Cortex of kidney (tissue), 1 donor: ENCODE measurements at places on chromosomes 1 and 21.

DNA sequence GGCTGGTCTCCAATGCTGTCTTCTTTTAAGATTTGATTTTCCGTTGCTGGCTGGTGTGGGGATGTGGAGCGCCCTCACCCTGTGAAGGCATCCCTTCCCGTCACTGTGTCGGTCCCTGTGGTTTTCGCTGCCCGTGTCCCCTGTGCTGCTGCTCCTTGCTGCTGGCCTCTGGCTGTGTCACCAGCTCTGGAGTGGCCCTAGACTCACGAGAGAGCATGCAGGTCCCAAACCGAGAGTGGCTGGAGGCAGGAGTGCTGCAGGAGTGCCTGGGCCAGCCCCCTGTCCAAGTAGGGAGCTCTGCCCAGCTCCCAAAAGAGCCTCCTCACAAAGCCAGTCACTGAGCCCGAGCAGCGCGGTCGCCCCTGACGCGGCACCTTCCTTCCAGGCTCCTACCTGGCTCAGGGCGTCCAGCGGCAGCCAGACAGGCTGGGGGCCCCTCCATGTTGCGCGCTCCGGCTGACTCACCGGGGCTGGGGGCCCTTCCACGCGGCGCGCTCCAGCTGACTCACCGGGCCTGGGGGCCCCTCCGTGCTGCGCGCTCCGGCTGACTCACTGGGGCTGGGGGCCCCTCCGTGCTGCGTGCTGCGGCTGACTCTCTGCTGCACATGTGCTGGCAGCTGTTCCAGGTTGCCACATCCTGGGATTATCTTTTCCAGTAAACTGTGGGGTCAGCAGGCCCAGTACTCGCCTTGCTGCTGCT lies 106.7 kb upstream of the COL6A1 start:
- no peak for DNase-seq

- no peak for DNase-seq
Measured at GRCh38 chr1:231084353-231084752, 44.3 kb upstream of the FAM89A start.

DNA sequence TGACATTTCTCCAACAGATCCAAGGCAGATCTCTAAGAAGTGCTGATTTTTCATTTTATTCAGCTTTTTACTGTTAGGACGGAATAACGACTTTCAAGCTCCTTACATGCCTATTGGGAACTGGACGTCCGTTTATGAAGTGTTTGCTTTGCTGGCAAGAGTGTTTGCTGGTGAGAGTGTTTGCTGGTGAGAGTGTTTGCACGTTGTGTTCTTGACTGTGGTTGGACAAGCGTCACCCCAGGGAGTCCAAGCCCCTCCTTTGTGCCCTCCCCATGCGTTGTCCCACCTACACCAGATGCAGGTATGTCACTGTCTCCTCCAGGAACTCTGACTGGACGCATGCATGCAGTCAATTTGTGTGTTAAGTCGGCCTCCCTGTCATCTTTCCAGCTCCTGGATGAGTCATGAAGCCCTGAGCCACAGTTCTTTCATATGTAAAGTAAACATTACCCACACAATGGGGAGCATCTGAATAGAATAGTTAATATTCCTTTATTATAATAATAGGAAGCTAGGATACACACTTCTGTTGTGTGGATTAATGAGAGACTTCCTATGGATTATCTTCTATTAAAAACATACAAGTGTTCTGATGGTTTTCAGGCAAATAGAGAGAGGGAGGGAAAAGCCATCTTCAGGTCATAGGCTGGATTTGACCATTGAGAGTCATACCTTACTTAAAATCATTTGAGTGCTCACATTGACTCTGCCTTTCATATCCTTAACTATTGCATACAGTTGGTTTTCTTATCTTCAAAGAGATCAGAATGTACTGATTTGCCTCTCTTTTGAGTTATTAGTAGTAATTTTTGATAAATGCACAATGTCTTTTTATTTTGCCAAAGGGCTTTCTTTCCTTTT lies 119.2 kb downstream of the GALNT2 start:
- DNase-seq = no peak

DNA sequence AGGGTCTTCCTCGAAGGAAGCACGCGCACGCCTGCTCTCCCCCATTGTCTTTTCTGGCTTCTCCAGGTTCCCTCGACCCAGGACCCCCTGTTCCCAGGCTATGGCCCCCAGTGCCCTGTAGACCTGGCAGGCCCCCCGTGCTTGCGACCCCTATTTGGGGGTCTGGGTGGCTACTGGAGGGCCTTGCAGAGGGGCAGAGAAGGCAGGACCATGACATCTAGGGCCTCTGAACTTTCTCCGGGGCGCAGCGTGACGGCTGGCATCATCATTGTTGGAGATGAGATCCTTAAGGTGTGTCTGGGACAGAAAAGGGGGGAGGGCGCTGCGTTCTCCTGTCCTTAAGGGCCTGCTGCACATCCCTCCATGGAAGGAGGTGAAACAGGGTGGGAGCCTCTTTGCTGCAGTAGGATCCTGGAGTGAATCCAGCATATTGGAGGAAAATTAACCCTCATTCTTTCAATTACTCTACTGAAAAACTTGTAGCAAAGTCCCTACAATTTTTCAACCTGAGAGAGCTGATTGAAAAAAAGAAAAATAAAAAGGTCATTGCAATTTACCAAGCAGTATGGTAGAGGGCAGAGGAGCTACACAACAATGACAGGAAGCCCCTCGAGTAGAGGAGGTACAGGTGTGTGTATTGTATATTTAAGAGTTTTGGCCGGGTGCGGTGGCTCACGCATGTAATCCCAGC lies 777 bp downstream of the FLAD1 start:
- no peak for DNase-seq

DNA sequence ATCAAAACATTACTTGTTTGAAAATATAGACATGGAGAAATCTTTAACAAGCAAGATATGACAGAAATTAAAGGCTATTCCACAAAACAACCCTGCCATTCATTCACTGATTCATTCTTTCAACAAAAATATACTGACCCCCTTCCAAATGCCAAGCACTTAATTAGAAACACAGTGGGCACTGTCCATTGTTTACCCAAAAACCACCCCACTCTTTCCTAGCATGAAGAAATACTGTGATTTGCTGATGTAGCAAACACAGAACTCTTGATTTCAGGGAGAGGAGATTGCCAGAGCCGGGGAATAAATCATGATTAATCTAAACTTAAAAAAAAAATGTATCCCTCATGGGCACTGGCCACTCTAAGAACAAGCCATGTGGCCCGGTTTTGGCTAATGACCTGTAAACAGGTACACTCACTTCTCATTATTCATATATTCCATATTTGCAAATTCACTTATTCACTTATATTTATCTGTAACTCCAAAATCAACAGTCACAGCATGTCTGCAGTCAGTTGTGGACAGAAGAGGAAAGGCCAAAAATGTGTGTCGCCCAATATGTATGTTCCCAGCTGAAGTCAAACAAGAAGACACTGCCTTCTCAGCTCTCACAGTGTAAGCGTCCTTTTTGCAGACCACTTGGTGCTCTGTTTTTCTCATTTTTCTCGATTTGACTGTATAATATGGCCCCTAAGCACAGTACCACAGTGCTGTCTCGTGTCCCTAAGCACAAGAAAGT lies 133.1 kb downstream of the SMYD3 start:
- DNase-seq = no peak

GRCh38 chr1:240589585-240590110 lies 22.3 kb downstream of the GREM2 start:
- no peak for DNase-seq

GRCh38 chr1:15994590-15995351 lies 9.3 kb upstream of the SRARP start:
- DNase-seq = no peak

GRCh38 chr1:103516283-103516682 lies 9.2 kb upstream of the RNPC3 start:
- DNase-seq = no peak

GRCh38 chr1:17485281-17485680 lies 45.8 kb upstream of the RCC2 start:
- no peak for DNase-seq

DNA sequence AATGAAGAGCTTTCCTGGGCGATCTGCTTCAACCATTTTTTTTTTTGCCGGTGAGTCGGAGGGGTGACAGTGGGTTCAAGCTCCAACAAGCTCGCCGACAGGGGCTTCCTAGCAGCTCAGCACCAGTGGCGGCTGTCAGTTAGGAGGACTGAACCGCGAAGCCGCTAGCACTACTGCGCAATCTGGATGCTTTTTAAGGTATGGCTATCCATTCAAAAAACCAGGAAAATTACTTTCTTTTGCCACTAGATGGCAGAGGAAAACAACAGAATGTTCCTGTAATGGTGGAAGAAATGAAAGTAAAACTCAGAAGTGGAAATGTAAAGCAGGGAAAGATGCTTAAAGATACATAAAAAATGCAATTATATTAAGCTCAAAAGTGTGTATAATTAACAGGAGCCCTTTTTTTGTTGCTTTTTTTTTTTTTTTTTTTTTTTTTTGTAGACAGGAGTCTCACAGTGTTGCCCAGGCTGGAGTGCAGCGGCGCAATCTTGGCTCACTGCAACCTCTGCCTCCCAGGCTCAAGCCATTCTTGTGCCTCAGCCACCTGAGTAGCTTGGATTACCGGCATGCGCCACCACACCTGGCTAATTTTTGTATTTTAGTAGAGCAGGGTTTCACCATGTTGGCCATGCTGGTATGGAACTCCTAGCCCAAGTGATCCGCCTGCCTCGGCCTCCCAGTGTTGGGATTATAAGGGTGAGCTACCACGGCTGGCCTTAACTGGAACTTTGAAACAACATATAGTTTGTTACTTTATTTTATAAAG lies 8.5 kb downstream of the KYAT3 start:
- no peak for DNase-seq

GRCh38 chr1:60679524-60680375 lies 402.6 kb upstream of the NFIA start:
- no peak for DNase-seq

GRCh38 chr1:119981986-119982815 lies 85.9 kb upstream of the ADAM30 start:
- DNase-seq = no peak

- no peak for DNase-seq
Measured at GRCh38 chr1:83998498-83999315, at the start of gene TTLL7. TSS of gene TTLL7 (minus strand) at chr1:83999132. CDS start at chr1:83952211, 46,921 bp downstream.

- DNase-seq = no peak
Measured at GRCh38 chr1:53572065-53572814, 113.0 kb downstream of the DMRTB1 start.

DNA sequence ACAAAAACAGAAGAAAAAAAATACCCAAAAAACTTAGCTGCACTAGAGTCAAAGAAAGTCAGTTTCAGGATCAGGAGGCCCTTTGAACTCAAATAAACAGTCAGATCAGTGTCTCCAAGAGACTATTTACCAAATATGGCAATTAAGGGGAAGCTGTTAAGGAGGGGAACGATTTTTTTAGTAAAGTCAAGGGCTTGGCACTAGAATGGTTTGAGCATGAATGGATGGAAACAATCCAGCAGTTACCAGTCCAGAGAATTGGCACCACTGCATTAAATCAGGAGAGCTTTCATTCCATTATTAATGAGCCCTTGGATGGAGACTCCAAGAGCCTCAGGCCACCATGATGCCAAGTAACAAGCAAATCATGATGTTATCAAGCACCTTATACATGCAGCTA lies 7.2 kb downstream of the TRAPPC3 start:
- DNase-seq = no peak

GRCh38 chr1:58649555-58649954 lies 50.3 kb downstream of the MYSM1 start:
- DNase-seq = no peak

- no peak for DNase-seq
Measured at GRCh38 chr1:203135636-203136305, 8.2 kb downstream of the ADORA1 start.

DNA sequence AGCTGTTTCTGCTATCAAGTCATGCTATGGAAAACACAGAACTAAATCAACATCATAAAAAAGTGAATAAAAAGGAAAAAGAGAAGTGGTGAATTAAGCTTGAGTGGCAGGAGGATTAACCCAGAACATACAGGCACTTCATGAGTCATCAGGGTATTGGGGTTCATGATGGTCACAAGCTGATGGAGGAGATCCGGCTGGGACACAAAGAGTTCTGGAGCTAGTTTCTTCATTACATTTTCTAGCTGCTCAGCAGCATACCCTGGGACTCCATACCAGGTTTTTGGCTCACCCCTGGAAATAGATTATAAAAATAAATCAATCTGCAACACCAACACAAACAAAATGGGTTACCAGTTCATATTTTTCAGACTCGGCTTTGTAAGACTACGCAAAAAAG lies 42.5 kb upstream of the SYT2 start:
- no peak for DNase-seq

DNA sequence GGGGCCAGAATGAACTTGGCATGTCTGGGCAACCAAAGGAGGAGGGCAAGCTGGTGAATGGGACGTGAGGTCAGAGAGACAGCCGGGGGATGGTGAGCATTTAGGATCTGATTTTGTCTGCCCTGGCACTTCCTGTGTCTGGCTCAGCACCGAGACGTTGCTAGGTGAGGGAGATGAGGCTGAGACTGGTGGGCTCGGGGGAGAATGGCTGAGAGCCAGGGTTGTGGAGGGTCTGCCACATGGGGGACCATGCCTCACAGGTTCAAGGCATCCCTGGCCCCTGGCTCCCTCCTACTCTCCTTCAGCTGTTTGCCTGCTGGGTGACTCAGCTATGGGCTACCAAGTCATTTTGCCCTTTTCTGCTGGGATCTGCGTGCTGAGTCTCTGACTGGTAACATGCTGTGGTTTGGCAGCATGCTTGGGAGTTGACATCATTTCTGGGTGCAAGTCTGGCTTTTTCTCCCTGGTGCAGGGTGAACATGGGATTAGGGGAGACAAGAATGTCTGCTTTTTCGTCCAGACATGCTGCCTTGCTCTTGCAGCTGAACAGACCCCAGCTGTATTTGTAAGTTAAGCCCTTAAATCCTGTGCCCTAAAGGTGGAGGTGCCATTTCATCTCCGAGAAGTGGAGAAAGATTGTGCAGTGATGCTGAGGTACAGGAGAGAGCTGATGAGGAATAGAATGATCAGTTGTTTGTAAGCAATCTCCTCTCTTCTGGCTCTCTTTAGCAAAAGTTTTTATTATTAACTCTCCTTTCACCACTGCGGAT lies 17.6 kb downstream of the GALNT2 start:
- DNase-seq = no peak

- DNase-seq = no peak
Measured at GRCh38 chr1:232357416-232357815, 272.5 kb downstream of the SIPA1L2 start.

- DNase-seq = no peak
Measured at GRCh38 chr1:150186789-150187559, 37.3 kb downstream of the PLEKHO1 start.

GRCh38 chr1:57986432-57986831 lies 560.1 kb downstream of the OMA1 start:
- DNase-seq = no peak

GRCh38 chr1:26838474-26839338 lies 12.2 kb downstream of the ZDHHC18 start:
- DNase-seq = no peak

DNA sequence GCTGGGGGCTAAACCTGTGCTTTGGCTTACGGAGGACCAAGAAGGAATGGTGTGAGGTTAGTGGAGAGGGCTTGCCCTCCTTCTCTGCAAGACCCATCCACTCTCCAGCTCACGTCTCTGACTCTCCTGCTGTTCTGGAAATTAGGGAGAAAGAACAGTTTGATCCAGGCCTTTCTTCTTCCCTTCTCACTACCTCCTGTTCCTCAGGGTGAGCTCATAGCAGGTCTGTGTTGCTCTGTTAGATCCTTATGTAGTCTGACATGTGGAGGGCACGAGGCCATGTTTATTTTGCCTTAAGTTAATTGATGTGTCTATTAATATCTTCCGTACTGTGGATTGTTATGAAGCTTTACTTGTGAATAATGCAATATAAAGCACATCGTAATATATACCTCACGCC lies 315.0 kb downstream of the GRIK1 start:
- no peak for DNase-seq

- no peak for DNase-seq
Measured at GRCh38 chr1:53104289-53104913, 38.0 kb downstream of the SLC1A7 start.
